ENCODE measurements at places on chromosomes 1 and 21. TPM values are rescaled to one million over a fixed set of nuclear protein-coding genes. Genes with fewer than 3 reads are reported as not detected.
A peak's percentile ranks its signal among the peaks of the same experiment; 100 is the strongest.

OR2T2 gene
- polyA plus RNA-seq = not detected

DNA sequence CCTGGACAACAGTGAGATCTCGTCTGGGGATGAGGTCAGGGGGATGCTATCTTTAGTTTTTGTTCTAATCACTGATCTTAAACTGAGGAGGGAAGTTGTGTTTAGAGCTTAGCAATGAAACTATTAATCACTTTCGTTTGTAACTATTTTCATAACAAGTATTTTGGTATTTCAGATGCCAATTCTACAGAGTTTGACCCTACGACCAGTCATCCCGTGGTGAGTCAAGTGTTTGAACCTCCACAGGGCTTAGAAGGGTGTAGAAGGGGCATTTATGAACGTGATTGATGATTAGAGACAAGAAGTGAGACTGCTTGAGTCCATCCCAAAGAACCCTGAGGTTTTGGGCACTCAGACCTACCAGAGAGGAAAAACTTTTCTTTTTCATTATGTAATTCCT lies 15.6 kb downstream of the SLFNL1 start:
- no peak for DNase-seq

DNA sequence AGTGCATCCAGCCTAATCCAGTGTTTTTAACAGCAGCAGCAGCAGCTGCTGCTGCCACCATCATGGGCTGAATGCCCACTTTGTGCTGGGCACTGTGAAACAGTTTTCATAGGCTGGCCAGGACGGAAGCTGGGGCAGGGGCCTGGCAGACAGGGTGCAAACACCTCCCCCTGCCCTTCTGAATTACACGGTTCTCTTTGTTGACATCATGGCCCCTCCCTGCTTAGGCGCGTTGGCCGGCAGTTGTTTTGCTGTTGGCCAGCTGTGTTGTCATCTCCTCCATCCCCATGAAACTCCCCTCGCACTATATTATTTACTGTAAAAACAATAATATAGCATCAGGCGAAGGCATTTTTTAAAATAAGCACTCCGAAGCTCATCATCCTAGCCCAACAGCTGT lies 33.1 kb downstream of the PTPRU start:
- no peak for DNase-seq

DNA sequence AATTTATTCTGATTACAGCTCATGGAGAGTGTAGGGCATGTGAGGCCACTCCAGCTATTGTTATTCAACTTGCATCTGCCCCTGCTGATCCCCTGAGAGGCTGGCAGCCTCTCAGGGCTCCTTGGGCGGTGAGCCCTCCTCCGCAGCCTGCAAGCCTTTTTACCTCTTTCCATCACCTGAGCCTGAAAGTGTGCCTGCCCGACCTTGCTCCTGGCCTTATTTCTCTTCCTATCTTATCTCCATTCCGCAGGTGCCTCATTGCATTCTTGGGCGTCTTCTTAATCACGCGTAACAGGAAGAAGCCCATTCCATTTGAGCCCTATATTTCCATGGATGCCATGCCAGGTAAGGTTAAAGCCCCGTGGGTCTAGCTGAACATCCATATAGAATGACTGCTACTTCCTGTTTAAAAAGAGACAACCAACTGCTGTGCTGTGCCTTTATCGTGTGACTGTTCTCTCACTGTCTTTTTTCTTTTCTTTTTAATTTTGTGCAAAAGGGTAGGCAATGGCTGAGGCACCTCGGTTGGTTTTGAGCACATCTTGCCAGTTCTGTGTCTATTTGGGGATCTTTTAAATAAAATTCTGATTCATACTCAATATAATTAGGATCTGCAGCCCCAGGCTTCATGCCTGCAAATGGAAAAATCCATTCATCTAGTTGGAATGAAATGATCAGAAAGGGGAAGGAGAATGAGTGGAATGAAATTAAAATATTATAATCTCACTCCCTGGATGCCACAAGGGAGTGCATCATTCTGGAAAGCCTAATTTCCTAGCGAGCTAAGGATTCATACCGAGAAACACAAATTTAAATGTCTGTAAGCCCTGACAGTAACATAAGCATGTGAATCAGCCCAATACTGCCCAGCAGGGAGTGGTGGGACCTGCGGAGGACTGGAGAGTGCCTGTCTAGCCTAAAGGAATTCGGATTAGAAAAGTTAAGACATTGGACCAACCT lies 38.6 kb upstream of the RCAN3 start:
- no peak for DNase-seq

CRP gene
- polyA plus RNA-seq = not detected

- no peak for DNase-seq
Measured at GRCh38 chr21:25189497-25189896, 417.8 kb downstream of the MRPL39 start.

GRCh38 chr1:56345831-56346230 lies 233.5 kb downstream of the PLPP3 start:
- no peak for DNase-seq

TMEM240 gene
- 2.1 TPM for polyA plus RNA-seq

GRCh38 chr1:42484382-42484781 lies 21.3 kb downstream of the CCDC30 start:
- peak; percentile 52 for DNase-seq

AKNAD1 gene
- polyA plus RNA-seq = not detected

DNA sequence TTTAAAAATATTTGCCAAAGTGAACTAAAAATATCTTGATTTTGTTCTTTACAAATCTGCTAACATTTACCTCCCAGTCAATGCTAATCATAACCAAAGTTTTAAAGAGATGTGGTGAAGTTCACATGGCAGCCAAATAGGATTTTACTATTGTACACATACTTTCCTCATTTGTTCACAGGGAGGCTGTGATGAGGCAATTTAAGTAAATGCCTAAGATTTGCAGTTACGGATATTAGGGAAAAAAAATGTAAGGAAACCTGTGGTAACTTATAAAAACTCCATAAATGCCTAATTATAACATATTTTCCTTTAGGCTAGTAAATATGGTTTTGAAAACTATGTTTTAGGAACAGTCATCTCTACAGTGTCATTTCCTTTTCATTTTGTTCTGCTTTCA lies 32.4 kb downstream of the RGS5 start:
- DNase-seq = no peak
